ENCODE measurements at places on chromosomes 7 and 10. TPM values are rescaled to one million over a fixed set of nuclear protein-coding genes. Genes with fewer than 3 reads are reported as not detected.

Gene PRSS37
- total RNA-seq = not detected

Gene CHN2
- total RNA-seq = 5.1 TPM

Gene TMEM270
- not detected for total RNA-seq

Gene LLCFC1
- not detected for total RNA-seq

Gene SLC26A5
- total RNA-seq = not detected

Gene PGAM2
- total RNA-seq = not detected

Gene MUC12
- not detected for total RNA-seq

Gene TDRD1
- total RNA-seq = not detected

DNA sequence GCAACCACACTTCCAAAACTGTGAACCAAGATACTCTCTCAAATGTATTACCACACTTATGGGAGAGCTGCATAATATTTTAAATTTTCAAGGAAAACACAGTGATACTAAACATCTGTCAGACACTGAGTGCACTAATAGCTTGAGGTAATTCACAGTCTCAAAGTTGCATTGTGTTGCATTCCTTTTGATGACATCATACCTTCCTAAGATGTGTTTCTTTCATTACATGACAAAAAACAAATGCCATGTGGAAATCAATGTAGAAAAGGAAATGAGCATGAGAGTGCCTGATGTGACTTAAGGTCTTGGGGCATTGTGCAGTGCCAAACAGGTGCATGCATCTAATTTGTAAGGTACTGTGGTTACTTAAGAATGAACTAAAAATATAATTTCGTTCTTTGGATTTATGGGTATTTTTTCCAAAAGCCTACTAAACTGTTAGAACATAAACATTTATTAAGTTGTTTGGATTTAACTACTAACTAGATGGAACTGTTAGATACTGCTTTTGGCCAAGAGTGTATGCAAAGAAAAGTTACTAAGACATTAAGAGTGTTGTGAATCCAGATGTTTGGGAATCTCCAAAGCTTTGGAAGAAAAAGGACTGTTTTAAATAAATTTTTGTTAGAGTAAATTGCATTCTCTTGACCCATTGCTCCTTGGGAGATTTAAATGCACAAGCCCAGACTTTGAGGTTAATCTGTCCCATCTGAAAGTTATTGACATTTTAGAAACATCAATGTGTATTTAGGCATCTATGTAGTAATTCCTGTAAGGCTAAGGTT lies 496.2 kb upstream of the SEMA3D start:
- no peaks in the 10 kb centered on the region for H3K36me3 ChIP-seq
- H3K27me3 ChIP-seq = no peaks in the 10 kb centered on the region
- peaks cover 10% of the 10 kb centered on the region for H3K4me1 ChIP-seq
- no peak overlapping the region for H3K27ac ChIP-seq

DNA sequence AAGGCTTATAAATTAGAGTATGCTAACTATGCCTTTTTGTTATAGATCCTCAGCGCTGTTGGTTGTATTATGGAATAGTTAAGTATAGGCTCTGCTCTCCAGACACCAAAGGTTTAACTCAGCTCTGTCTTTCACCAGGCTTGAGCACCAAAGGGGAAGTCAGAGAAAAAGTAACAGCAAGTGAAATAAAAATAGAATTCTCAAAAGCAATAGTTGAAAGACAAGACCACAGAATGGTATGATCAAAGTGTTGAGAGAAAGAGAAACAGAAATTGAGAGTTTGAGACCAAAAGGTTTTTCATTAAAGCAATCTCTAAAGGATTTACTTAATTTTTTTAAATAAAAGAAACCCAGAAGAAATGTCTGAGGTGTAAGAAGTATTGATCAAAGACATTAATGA lies 529.8 kb upstream of the C7orf33 start:
- no peaks in the 10 kb centered on the region for H3K36me3 ChIP-seq
- H3K27me3 ChIP-seq = peaks cover 57% of the 10 kb centered on the region
- no peak for DNase-seq
- H3K27ac ChIP-seq = no peak overlapping the region

GRCh38 chr7:123494193-123494796 lies 40.1 kb downstream of the IQUB start:
- peak; percentile 67 for DNase-seq
- no peak overlapping the region for H3K27ac ChIP-seq
- H3K36me3 ChIP-seq = no peaks in the 10 kb centered on the region
- no peak overlapping the region for H3K4me3 ChIP-seq
- H3K4me1 ChIP-seq = no peaks in the 10 kb centered on the region
- no peaks in the 10 kb centered on the region for H3K27me3 ChIP-seq

DNA sequence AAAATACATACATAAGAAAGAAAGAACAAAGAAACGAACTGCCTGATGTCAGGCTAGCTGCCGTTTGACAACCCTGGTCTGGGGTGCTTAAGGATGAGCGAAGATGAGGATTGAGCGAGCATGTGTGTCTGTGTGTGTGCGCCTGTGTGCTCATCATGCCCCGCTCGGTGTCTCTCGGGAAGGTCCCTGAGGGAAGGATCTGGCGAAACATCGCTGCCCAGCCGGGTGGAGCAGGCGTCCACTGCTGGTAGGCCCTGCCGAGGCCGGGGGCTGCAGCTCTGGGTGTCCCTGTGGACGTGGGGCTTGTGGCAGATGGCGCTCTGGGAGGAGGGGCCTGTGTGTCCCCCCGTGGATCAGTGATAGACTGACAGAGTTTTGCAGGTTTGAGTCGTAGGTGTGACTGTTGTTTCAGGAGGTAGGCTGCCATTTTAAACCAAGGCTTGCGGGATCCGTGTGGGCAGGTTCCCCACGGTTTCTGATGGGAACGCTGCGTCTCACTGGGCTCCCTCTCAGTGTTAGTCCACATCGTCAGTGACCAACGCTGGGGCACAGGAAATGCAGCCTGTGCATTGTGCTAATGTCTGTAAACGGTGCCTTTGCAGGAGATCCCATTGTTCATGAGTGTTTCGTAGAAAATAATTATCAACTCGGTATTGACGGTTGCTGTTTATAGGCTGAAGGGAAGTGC lies 5.9 kb upstream of the SUN1 start:
- H3K4me3 ChIP-seq = no peak overlapping the region
- H3K27me3 ChIP-seq = no peaks in the 10 kb centered on the region
- no peak for DNase-seq
- H3K27ac ChIP-seq = no peak overlapping the region
- H3K4me1 ChIP-seq = peaks cover 30% of the 10 kb centered on the region

GRCh38 chr7:120654241-120654640 lies 203.7 kb downstream of the TSPAN12 start:
- H3K4me1 ChIP-seq = no peaks in the 10 kb centered on the region
- peaks cover 27% of the 10 kb centered on the region for H3K27me3 ChIP-seq
- no peak overlapping the region for H3K4me3 ChIP-seq
- DNase-seq = no peak

GRCh38 chr7:133633055-133633454 lies 380.2 kb downstream of the EXOC4 start:
- H3K4me1 ChIP-seq = peaks cover 14% of the 10 kb centered on the region
- H3K36me3 ChIP-seq = peaks cover 5% of the 10 kb centered on the region
- peak overlapping the region; percentile 25 for H3K4me3 ChIP-seq
- H3K27me3 ChIP-seq = no peaks in the 10 kb centered on the region

GRCh38 chr10:12785415-12785831 lies 216.1 kb downstream of the CCDC3 start:
- H3K4me1 ChIP-seq = no peaks in the 10 kb centered on the region
- no peaks in the 10 kb centered on the region for H3K36me3 ChIP-seq
- no peaks in the 10 kb centered on the region for H3K27me3 ChIP-seq
- no peak overlapping the region for H3K27ac ChIP-seq
- no peak for DNase-seq

- no peaks in the 10 kb centered on the region for H3K36me3 ChIP-seq
- no peaks in the 10 kb centered on the region for H3K27me3 ChIP-seq
- H3K27ac ChIP-seq = no peak overlapping the region
- H3K4me3 ChIP-seq = no peak overlapping the region
Observed at GRCh38 chr10:79427965-79428364, 17.5 kb downstream of the ZCCHC24 start.

DNA sequence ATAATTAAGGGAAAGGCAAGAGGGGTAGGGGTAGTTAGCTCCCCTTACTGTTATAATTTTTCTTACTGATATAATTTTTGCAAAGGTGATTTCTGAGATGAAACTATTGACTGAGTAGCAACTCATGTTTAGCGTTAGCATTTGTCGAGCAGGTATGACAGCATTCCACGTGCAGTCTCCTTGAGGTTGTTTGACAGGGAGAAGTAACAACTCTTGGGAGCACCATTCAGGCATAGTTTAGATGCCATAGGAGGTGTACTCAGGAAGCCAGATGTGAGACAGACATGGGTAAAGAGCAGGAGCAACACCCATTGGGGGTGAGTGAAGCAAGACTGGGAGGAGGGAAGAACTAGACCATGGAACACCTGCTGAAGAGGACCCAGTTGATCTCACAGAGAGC lies 96.6 kb upstream of the KLF6 start:
- peaks cover 8% of the 10 kb centered on the region for H3K4me1 ChIP-seq
- H3K27me3 ChIP-seq = no peaks in the 10 kb centered on the region
- no peaks in the 10 kb centered on the region for H3K36me3 ChIP-seq
- H3K4me3 ChIP-seq = no peak overlapping the region

- no peaks in the 10 kb centered on the region for H3K27me3 ChIP-seq
- H3K27ac ChIP-seq = no peak overlapping the region
- H3K36me3 ChIP-seq = no peaks in the 10 kb centered on the region
Observed at GRCh38 chr7:116618338-116619128, 53.5 kb upstream of the MET start.

- no peak overlapping the region for H3K27ac ChIP-seq
- H3K36me3 ChIP-seq = peaks cover 65% of the 10 kb centered on the region
- H3K27me3 ChIP-seq = no peaks in the 10 kb centered on the region
- no peak overlapping the region for H3K4me3 ChIP-seq
- peaks cover 11% of the 10 kb centered on the region for H3K4me1 ChIP-seq
Observed at GRCh38 chr10:100174699-100175677, 10.8 kb downstream of the ERLIN1 start.

DNA sequence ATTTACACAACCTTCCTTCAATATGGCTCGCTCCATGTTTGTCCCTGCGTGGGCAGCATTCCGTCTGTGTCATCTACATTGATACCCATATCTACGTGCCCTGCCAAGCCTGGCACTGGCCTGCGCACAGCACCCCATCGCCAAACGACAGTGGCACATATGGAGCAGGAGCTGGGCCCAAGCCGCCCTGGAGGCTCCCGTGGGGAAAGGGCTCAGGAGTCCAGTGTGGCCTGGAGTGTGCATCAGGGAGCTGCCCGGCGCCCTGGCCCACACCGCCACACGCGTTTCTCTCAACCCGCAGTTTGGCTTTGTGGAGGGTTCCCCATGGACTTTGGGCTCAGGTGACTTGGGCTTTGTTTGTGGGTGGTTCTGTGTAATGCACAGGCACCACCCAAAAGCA lies 273.2 kb downstream of the PTPRN2 start:
- no peaks in the 10 kb centered on the region for H3K27me3 ChIP-seq
- H3K4me1 ChIP-seq = no peaks in the 10 kb centered on the region
- no peak overlapping the region for H3K4me3 ChIP-seq
- no peak overlapping the region for H3K27ac ChIP-seq
- DNase-seq = no peak

GRCh38 chr10:126119599-126119998 lies 223.2 kb downstream of the FANK1 start:
- no peaks in the 10 kb centered on the region for H3K27me3 ChIP-seq
- no peak overlapping the region for H3K27ac ChIP-seq
- no peak overlapping the region for H3K4me3 ChIP-seq
- DNase-seq = peak; percentile 41

DNA sequence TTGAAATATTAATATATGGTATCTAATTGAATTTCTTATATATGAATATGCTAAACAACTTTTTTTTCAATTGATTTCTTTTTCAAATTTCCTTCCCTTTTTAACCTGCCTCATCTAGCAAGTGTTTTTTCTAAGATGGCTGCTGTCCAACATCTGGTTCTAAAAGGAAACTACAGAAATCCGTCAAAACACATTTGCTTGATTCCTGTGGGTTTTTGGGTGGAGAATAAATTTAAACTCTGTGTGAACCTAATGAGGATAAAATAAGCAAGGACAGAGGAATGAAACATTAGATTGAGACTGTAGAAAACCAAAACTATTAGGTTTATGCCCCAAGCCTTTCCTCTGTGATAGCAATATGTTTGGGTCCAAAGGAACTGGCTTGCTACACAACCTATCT lies 75.5 kb upstream of the STARD3NL start:
- no peak overlapping the region for H3K27ac ChIP-seq
- no peaks in the 10 kb centered on the region for H3K4me1 ChIP-seq
- H3K4me3 ChIP-seq = no peak overlapping the region
- H3K36me3 ChIP-seq = no peaks in the 10 kb centered on the region

Data from MCF 10A (cell line).